ENCODE measurements at places on chromosomes 4 and X. TPM values are rescaled to one million over a fixed set of nuclear protein-coding genes. Genes with fewer than 3 reads are reported as not detected.

PCDH7 gene
- total RNA-seq: not detected

TEX13C gene
- not detected for total RNA-seq

INTU gene
- total RNA-seq: 0.14 TPM

TEX11 gene
- not detected for total RNA-seq

FGFBP2 gene
- total RNA-seq: 1.1 TPM

All from T-helper 2 cell treated with Interferon-gamma antibody and Interleukin-4, amounts not matched to agents 100 ng/mL and 5 ng/mL, for 36 hours (primary cell).